Activated T-helper 9 cell treated with anti-CD3 and anti-CD28 coated beads, Interleukin-2, amount 50 U/mL, for 16 hours (primary cell): ENCODE measurements at places on chromosomes 3 and 15.

DNA sequence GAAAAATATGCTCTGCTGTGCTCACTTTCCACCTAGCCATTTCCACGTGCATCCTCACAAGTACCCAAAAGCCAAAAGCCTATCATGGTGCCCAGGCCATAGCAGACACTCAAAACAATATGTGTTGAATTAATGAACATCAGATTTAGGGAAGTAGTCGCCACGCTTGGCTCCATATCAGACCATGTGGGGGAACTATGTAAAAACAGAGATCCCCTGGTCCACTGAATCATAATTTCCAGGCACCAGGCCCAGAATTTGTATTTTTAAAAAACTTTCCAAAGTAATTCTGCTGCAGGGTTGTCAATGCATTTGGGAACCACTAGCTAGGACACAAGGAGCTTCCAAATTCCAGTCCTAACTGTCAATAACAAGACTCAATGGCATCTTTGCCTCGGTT is 77.3 kb downstream of the CNTN3 start:
- no peak for DNase-seq

DNA sequence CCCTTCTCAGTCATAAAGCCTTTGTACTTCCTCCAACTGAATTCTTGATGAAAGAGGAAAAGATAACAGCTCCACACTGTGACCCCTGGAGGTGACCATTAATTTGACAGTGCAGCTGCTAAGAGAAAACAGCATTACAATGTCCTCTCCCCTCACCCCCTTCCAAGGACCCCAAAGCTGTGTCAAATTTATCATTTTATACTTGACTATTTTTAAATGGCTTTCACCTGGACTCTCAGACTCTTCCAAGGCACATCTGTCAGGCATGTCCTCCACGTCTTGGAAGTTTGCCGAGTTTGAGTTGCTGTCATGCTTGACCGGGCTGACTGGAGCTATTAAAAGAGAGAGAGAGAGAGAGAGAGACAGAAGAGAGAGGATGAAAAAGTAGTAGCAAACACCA is 236.5 kb downstream of the WDR72 start:
- DNase-seq = no peak

GRCh38 chr15:79185199-79185598 is 94.6 kb upstream of the RASGRF1 start:
- DNase-seq = no peak

- no peak for DNase-seq
These were observed 296.6 kb upstream of the MME start for GRCh38 chr3:154783521-154783931.

DNA sequence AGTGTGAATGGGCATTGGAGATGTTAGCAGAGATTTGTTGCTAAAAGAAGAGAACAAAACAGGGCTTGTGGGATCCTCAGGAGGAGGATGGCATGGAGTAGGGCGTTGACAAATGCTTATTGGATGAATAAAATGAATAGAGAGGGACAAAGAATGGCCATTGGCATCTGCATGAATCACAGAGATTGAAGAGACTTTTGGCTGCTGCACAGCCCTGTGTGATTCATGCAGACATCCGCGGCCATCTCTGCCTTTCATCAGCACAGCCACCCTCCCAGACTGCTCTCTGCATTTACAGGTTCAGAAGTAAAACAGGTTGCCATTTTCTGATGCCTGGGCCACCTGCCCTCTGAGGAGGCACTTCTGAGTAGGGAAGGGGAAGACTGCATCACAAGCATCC is 397.9 kb downstream of the EPHB1 start:
- no peak for DNase-seq

GRCh38 chr3:161081633-161082032 is 23.5 kb downstream of the B3GALNT1 start:
- no peak for DNase-seq

DNA sequence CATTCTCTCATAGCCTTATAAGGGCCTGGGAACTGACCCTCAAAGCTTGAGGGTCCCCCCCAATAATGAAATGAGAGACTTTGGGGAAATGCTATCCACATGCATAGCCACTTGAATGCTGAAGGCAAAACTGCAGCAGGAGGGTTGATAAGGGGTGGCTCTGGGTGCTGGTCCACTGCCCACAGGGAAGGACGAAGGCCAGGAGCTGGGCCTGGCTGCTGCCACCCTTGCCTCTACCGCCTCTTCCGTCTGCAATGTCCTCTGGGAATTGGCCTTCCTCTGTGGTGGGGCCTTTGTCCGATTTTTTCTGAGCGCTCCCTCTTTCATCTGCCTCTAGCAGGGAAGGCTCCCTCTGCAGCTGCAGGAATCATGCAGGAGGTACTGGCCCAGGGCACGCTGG is 41.0 kb downstream of the OCA2 start:
- no peak for DNase-seq

DNA sequence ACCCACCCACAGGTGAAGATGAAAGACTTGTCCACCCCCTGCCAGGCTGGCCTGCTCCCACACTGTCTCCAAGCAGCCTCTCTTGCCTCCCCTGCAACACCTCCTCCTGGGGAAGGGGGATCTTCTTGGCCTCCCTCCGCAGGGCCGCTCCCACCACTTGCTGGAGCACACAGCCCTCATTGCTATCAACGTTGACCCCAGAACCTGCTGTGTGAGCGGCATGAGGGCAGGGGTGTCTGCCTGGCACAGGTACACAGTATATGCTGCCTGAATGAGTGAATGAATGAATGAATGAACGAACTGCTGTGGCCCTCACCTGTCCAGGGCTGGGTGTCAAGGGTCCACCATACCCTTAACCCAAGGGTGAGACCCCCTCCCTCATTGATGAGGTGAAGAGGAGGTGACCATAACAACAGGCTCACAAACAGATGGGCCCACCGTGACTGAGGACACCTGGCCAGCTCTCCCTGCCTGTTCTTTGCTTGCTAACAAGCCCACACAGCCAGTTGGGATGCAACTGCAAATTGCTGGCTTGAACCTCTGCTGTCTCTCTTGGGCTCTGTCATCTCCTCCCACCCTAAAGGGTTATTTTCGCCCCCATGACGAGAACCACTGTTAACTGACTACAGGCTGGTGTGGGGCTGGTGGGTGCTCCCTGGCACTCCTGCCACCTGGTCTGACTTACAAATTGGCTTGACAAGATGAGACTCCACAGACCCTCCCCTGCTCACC is 22.5 kb downstream of the SLC41A3 start:
- DNase-seq = no peak

GRCh38 chr3:9736831-9737230 is 5.3 kb downstream of the BRPF1 start:
- DNase-seq = no peak

DNA sequence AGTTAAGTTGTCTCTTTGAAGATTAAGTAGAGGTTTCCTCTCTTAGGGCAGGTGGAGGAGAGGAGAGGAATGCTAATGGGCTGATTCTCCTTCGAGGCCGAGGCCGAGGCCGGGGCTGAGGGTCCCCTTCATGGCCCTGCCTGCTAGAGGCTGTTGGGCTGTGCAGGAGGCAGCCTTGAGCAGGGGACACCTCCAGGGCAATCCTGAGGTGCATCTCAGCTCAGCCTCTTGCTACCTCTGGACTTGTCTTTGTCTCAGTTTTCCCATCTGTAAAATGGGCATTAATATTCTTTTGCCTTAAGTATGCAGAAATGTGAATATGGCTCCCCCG is 97.7 kb upstream of the PRR20G start:
- no peak for DNase-seq

DNA sequence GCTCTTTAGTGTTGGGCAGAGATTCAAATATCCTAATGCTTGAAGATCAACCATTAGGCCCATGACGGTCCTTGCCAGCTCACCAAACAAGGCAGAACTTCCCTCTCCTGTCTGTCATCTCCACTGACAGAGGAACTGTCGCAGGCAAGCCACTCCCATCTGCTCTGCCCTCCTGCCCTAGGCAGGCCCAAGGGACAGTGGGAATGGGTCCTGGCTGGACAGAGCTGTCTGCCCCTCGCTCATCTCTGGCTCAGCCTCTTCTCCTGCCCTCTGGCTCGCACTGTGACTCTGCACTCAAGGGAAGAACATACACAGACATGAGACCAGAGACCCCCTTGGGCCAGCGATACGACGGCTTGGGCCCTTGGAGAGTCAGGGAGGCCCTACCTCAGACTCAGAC is 7.6 kb upstream of the MUSTN1 start:
- DNase-seq = no peak

DNA sequence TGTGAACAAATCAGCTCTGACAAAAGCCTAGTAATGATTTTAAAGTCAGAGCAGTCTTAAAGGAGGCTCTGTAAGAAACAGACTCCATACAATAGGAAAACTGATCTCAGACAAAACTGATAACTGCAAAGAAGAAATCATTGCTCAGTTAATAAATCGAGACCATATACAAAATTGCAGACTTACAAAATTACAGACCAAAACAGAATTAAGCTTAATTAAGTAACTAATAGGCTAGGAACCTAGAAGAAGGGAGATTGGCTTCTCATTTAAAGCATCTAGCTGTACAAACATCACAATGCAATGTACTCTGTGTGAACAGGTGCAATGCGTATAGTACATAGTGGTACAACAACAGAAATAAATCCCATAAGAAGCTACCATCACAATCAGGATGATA is 46.3 kb downstream of the ZBTB20 start:
- no peak for DNase-seq

GRCh38 chr3:127604035-127604434 is 5.8 kb downstream of the MCM2 start:
- DNase-seq = no peak

DNA sequence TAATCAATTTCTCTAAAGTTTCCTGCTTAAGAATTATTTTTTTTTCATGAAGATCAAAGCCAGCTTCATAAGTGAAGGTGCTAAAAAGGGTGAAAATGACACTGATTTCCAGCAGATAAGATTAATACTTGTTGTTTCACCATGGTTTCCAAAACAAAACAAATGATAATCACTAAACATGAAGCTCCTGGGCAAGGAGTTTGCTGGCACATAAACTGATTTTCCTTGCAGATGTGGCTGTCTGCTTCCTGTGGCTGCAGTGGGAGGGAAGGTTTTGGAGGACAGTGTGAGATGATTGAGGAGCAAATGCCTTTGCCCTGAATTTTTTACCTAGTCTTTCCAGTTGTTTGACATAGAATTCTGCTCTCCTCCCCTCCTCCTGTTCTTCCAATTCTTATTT is 228.8 kb downstream of the DIPK2A start:
- DNase-seq = no peak

DNA sequence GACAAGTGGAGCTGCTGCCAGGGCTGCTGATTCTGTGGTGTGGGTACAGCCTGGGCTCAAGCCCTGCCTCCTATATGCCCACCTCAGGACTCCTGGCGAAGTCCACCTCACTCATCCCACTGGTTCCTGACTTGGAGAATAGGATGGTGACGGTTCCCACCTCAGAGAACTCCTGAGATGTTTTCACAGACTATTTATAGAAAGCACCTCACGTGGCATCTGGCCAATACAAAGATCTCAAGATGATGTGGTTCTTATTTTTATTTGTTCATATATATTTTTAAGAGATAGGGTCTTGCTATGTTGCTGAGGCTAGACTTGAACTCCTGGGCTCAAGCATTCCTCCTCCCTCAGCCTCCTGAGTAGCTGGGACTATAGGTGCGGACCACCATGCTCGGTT is 236.9 kb upstream of the BHLHE40 start:
- DNase-seq = no peak

- DNase-seq = no peak
These were observed 607.7 kb downstream of the PYDC2 start for GRCh38 chr3:192068464-192069254.

DNA sequence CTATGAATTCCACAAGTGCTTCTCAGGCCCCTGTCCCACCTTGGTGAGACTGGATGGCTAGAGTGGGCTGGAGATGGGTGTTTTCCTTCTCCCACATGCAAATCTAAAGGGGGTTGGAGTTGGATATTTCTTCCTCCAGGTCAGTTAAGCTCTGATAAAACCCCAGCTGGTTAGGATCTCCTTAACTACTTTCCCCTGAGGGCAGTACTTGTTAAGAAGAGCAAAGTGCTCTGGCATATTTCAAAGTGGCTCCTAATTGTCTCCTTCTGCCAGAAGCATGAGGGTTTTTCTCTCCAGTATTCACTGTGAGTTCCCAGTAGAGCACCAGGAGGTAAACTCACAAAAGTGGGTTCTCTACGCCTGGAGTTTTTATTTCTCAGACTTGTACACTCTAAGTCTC is 31.4 kb downstream of the COL6A6 start:
- no peak for DNase-seq

DNA sequence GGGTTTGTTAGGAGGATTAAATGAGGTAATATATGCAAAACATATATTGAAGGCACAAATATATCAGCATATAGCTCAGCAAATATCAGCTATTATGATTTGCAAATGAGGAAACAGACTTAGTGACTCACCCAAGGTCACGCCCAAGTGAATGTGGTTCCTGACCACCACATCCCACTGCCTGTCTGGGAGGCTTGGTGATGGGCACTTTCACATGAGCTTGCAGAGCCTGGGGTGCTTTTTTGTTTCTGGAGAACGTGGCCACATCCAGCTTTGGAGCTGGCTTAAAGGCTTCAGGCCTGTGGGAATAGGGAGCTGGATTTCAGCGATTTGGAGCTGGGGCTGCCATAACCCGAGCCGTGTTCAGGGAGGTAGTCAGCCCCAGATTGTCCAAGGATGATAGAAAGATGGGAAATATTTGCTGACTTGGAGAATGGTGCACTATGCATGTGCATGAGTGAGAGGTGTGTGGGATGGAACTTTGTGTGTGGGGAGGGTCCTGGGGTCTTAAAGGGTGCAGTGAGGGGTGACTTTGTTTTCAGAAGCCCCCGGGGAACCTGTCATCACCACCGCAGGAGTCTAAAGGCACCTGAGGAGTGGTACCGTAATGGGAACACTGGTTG is 12.0 kb upstream of the FGD5 start:
- DNase-seq = no peak

GRCh38 chr3:73523661-73524060 is 101.1 kb downstream of the PDZRN3 start:
- DNase-seq = no peak

GRCh38 chr3:120276767-120277166 is 8.3 kb downstream of the GPR156 start:
- DNase-seq = no peak

GRCh38 chr15:52798529-52799101 is 8.5 kb upstream of the ONECUT1 start:
- DNase-seq = no peak

GRCh38 chr15:91291673-91292072 is 191.6 kb downstream of the SV2B start:
- no peak for DNase-seq

- DNase-seq = no peak
These were observed 69.4 kb downstream of the MCF2L2 start for GRCh38 chr3:183359036-183359435.

DNA sequence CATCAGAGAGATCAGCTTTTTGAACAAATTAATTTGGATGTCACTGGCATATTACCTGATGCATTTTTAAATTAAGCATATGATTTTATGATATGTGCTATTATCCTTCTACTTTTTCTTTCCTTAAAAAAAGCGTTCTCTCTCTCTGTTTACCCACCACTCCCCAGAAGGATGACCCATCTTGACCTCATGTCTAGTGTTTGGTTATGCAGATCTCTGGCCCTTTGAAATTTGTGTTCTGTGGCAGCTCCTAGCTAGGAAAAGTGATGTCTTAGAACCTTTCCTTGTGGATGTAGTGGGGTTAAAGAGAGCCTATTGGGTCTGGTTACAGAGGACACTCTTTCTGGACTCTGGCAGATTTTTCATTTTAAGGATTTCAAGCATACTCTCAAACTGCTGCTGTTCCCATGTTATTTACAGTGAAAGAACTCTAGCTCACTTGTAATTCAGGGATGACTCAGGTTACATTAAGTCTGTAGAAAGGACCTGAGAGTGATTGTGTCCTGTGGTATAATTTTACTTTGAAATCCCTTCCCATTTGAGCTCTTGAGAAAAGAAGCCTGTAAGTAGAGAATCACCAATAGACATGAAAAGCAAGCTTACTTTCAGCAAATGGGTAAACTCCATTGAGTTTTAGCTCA is 23.8 kb downstream of the ARHGEF26 start:
- DNase-seq = no peak

- no peak for DNase-seq
These were observed 14.3 kb downstream of the TLE3 start for GRCh38 chr15:70083418-70083817.
